ENCODE measurements at places on chromosomes 7 and 10. TPM values are rescaled to one million over a fixed set of nuclear protein-coding genes. Genes with fewer than 3 reads are reported as not detected.

The TMEM209 gene
- total RNA-seq, result 17.7 TPM

The AKR1E2 gene
- not detected for total RNA-seq

The EIF4H gene
- 357 TPM for total RNA-seq

The FEZF1 gene
- not detected for total RNA-seq

The LRCH4 gene
- 15.6 TPM for total RNA-seq

The SUMF2 gene
- total RNA-seq, result 57.4 TPM

The HYCC1 gene
- total RNA-seq, result 15.0 TPM

The LRRC4 gene
- not detected for total RNA-seq

The PSPH gene
- total RNA-seq, result 66.3 TPM

The EPO gene
- total RNA-seq, result not detected

The ASB4 gene
- total RNA-seq, result not detected

DNA sequence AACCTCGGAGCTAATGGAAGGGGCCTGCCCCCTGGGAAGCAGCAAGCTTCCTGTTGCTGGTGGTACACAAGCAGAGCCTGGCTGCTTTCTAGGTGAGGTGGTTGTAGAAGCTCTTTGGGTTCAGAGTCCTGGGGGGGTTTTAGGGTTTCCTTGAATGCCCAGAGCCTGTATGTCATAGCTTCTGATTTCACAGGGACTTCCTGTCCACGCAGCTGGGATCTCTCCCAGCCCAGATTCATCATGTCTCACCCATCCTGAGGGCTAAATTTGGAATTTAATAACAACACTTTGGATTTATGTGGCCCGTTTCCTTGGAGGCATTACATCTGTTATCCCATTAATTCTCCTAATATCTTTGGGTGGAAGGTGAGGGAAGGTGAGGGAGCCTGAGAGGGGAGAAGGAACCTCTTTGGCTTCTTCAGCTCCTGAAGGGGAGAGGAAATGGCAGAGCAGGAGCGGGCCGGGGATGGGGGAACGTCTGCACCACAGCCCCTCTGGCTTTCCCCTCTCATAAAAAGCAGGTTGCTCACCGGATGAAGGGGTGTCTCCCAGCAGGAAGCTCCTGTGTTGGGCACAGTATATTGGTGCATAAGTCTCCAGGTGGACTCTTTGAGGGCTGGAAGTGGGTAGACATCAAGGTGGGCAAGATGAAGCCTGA is 19.7 kb downstream of the RPS24 start:
- no peaks in the 10 kb centered on the region for H3K36me3 ChIP-seq
- peak overlapping the region; percentile 12 for H3K27ac ChIP-seq
- DNase-seq, result peak; percentile 78
- peaks cover 9% of the 10 kb centered on the region for H3K4me1 ChIP-seq
- H3K27me3 ChIP-seq, result no peaks in the 10 kb centered on the region
- H3K4me3 ChIP-seq, result no peak overlapping the region

DNA sequence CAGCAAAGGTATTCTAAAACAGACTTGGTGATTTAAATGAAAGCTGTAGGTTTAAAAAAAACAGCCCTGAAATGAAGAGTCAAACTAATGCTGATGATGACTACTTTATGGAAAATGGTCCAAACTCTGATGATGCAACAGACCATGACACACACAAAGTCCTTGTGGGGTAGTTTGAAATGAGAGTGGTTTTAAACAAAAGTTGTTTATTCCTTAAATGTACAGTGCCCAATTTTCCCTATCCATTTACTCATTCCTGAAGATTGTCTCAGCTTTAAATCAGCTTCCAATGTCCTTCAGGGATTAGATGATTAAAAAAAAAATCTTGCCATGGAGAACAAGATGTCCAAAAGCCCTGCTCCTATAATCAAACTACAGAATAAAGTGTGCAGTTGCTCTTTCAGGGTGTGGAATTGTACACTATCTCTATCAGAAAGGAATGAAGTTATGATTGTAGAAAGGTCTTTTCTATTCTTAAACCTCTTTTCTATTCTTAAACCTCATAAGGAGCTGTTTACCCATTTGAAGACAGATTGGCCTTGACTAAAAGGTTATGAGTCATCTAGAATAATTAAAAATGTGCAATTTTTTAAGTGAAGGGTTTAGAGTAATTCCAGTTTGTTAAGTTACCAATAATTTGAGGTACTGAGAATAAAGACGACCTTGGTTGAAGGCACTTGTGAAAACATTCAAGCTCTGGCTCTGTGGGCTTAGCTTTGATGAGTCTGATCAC is 70.2 kb upstream of the ITGA8 start:
- no peaks in the 10 kb centered on the region for H3K36me3 ChIP-seq
- no peak for DNase-seq
- H3K27me3 ChIP-seq, result no peaks in the 10 kb centered on the region
- H3K4me1 ChIP-seq, result peaks cover 5% of the 10 kb centered on the region
- no peak overlapping the region for H3K4me3 ChIP-seq

GRCh38 chr7:64320547-64321513 is 7.1 kb downstream of the ZNF736 start:
- H3K27me3 ChIP-seq, result no peaks in the 10 kb centered on the region
- H3K4me3 ChIP-seq, result no peak overlapping the region
- no peaks in the 10 kb centered on the region for H3K4me1 ChIP-seq
- DNase-seq, result no peak
- peaks cover 51% of the 10 kb centered on the region for H3K36me3 ChIP-seq

DNA sequence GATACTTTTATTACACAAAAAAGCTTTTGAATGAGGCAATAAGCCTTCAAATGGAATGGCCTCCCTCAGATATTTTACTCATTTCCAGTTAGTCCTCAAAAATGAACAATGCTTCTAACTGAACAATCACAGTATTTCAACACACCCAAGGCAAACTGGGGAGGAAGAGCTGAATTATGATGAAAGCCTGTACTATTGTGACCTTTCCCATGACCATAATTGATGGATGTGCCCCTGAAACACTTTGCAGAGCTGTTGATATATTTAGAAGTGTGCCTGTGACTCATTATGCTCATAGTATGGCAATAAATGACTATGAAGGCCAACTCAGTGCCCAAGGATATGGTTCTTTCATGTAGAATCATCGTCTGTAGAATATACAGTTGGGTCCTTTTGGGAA is 248.1 kb downstream of the AHR start:
- H3K27me3 ChIP-seq, result no peaks in the 10 kb centered on the region
- no peaks in the 10 kb centered on the region for H3K4me1 ChIP-seq
- DNase-seq, result peak; percentile 38
- H3K4me3 ChIP-seq, result no peak overlapping the region

GRCh38 chr7:80450621-80451308 is 61.1 kb downstream of the GNAT3 start:
- H3K27me3 ChIP-seq, result no peaks in the 10 kb centered on the region
- H3K4me1 ChIP-seq, result peaks cover 10% of the 10 kb centered on the region
- H3K27ac ChIP-seq, result no peak overlapping the region
- DNase-seq, result peak; percentile 45

DNA sequence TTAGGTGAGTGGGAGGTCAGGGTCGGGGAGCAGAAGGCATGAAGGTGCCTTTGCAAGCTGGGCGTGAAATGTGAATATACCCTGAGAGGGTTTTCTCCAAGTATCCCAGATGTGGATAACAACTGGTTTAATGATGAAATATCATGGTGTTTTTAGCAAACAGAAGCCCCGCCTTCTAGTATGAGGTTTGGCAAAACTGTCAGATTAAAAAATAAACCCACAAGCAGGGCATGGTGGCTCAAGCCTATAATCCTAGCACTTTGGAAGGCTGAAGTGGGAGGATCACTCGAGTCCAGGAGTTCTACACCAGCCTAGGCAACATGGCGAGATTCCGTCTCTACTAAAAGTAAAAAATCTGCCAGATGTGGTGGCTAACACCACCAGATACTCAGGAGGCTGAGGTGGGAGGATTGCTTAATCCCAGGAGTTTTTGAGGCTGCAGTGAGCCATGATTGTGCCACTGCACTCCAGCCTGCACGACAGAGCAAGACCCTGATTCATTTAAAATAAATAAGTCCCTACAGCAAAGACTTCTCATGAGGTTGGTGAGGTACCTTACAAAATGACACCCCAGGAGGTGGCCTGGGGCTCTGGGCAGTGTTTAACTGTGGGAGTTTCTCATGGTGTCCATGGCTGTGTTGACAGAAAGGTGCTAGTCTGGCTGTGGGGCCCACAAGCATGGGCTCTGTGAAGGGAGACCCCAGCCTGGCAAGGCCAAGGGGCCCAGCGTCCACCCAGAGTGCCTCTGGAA is 6.7 kb upstream of the PWWP2B start:
- H3K27ac ChIP-seq, result no peak overlapping the region
- H3K4me3 ChIP-seq, result no peak overlapping the region
- no peaks in the 10 kb centered on the region for H3K27me3 ChIP-seq
- no peaks in the 10 kb centered on the region for H3K36me3 ChIP-seq
- no peak for DNase-seq
- H3K4me1 ChIP-seq, result no peaks in the 10 kb centered on the region

DNA sequence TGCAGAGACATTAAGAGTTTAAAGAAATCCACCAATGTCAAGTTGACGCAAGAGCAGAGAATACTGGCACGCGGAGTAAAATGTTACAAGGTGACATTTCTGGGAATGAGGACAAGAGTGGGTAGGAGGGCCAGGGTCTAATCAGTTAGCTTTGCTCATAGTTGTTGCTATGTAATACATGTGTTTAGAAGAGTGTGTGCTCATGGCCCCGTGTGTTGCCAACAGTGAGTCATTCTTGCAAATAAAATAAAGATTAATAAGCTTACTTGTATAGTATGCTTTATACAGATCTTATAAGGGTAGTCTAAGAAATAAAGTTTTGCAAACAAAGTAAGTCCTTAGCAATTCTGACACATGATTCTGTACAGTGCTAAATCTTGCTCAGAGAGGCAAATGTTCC is 64.5 kb downstream of the DNMBP start:
- H3K27me3 ChIP-seq, result no peaks in the 10 kb centered on the region
- no peak overlapping the region for H3K4me3 ChIP-seq
- H3K4me1 ChIP-seq, result peaks cover 21% of the 10 kb centered on the region
- peak; percentile 80 for DNase-seq
- peak overlapping the region; percentile 67 for H3K27ac ChIP-seq
- H3K36me3 ChIP-seq, result no peaks in the 10 kb centered on the region

GRCh38 chr10:52883996-52884871 is 111.7 kb upstream of the MBL2 start:
- no peaks in the 10 kb centered on the region for H3K36me3 ChIP-seq
- DNase-seq, result peak; percentile 100
- H3K27ac ChIP-seq, result peak overlapping the region; percentile 52
- no peaks in the 10 kb centered on the region for H3K27me3 ChIP-seq
- H3K4me3 ChIP-seq, result peak overlapping the region; percentile 52

GRCh38 chr10:104472957-104473745 is 119.5 kb downstream of the CFAP58 start:
- no peak overlapping the region for H3K27ac ChIP-seq
- DNase-seq, result no peak
- H3K4me3 ChIP-seq, result no peak overlapping the region
- no peaks in the 10 kb centered on the region for H3K4me1 ChIP-seq
- H3K27me3 ChIP-seq, result peaks cover 35% of the 10 kb centered on the region

DNA sequence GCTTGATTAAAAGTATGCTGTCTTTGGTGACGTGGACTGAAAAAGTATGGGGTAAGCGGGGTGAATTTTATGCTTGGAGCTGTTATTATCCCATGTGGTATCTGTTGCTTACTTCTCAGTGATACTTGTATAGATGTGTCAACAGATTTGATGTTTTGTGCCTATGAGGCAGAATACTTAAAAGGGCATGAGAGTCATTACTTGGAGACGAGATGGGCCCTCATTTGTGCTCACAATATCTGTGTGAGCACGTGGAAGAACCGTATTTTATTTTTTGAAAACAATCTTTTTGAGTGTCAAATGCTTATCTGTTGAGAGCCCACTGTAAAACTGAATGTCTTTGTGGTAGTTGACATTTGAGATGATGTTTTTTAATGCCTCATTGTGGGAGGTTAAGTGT is 281.9 kb downstream of the EXOC4 start:
- H3K4me3 ChIP-seq, result no peak overlapping the region
- no peaks in the 10 kb centered on the region for H3K4me1 ChIP-seq
- no peaks in the 10 kb centered on the region for H3K27me3 ChIP-seq
- no peak for DNase-seq

GRCh38 chr7:133650069-133650468 is 397.2 kb downstream of the EXOC4 start:
- H3K27ac ChIP-seq, result no peak overlapping the region
- no peak overlapping the region for H3K4me3 ChIP-seq
- 0 out of 2 replicates have a peak, but pooled peaks cover 3% of the 10 kb centered on the region for H3K4me1 ChIP-seq

- H3K36me3 ChIP-seq, result no peaks in the 10 kb centered on the region
- no peaks in the 10 kb centered on the region for H3K27me3 ChIP-seq
- H3K27ac ChIP-seq, result no peak overlapping the region
- H3K4me3 ChIP-seq, result no peak overlapping the region
- H3K4me1 ChIP-seq, result no peaks in the 10 kb centered on the region
These were observed 239.7 kb upstream of the SEMA3D start for GRCh38 chr7:85426487-85426960.

DNA sequence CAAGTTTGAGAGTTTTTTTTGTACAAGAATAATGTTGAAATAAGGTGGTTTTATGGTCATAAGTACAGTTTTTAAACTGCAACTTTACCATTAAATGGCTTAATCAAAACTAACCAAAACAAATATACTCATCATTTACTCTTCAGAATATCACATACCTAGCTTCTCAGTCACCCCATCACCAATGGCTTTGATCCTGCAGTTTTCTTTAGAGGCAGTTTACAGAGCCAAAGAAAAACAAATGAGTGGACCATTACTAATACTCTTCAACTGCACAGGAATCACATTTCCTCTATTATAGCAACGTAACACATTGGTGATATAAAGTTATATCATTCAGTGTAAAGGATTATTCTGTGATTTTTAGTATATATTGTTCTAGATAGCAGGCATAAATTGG is 576.1 kb upstream of the LRRTM3 start:
- H3K4me1 ChIP-seq, result peaks cover 38% of the 10 kb centered on the region
- DNase-seq, result peak; percentile 99
- peak overlapping the region; percentile 84 for H3K27ac ChIP-seq
- H3K27me3 ChIP-seq, result no peaks in the 10 kb centered on the region

DNA sequence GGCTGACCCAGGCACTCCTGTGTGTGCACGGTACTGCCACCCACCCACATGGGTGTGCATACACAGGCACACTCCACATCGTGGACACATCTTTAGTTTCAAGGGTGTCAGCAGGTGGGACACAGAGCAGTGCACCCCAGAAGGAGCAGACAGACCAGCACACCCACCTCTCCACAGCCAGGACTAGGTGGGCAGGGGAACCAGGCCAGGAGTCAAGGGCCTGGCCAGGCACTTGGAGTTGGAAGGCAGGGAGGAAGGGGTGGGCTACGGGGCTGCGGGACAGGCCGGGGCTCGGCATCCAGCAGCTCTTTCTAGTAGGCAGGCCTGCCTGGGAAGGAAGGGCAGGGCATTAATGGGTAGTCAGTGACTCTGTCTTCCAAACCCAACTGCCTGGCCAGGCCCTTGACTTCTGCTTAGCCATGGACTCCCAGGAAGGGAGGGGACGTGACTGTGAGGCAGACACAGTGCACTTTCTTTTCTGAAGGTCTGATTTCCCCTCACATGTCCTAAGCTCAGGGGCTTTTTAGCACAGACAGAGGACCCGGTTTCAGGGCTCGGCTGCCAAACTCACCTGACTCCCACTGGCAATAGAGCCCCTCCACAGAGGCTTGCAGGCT is 14.6 kb downstream of the RASGEF1A start:
- DNase-seq, result no peak
- no peaks in the 10 kb centered on the region for H3K27me3 ChIP-seq
- H3K4me3 ChIP-seq, result no peak overlapping the region
- H3K27ac ChIP-seq, result no peak overlapping the region

GRCh38 chr10:71396084-71396710 is 523 bp upstream of the CDH23 start:
- no peak overlapping the region for H3K27ac ChIP-seq
- peaks cover 22% of the 10 kb centered on the region for H3K27me3 ChIP-seq
- H3K4me3 ChIP-seq, result no peak overlapping the region
- no peak for DNase-seq
- H3K36me3 ChIP-seq, result no peaks in the 10 kb centered on the region
